ENCODE measurements at places on chromosomes 4 and X.

GRCh38 chrX:1488141-1488540 is 35.4 kb upstream of the ASMTL start:
- DNase-seq = no peak

DNA sequence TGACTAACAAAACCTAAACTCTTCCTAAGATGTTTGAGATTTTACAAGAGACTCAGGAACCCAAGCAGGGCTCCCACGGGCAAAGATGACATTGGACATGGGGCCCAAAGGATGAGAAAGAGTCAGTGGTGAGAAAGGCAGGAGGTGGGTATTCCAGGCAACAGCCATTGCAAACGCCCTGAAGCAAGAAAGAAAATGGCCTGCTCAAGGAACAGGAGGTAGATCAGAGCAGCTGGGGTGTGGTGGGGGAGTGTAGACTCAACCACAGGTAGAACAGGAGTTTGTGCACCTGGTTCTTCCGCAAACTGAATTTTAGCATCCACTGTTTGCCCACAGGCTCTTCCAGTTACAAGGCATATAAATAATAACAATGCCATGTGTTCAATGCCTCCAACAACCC is 3.3 kb downstream of the PPP2R2C start:
- DNase-seq = no peak

GRCh38 chr4:82818664-82819662 is 20.4 kb upstream of the SCD5 start:
- DNase-seq = no peak

GRCh38 chr4:100240008-100240407 is 49.7 kb upstream of the DDIT4L start:
- no peak for DNase-seq

DNA sequence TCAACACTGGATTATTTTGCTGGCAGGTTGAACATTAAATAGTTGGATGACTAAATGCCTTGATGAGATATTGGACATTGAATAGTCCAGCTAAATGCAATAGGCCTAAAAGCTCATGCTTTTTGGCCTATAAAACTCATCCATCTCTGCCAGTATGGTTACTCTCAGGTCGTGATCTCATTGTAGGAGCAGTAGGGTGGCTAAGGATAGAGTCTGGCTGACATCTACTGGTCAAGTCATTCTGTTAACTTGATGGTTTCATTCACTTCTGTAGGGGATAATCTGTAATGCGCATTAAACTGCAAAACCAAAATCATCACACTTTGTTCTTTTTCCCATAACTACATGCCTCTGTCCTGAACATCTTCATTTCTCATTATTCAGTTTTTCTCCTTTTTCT is 227.0 kb downstream of the DKK2 start:
- no peak for DNase-seq

- no peak for DNase-seq
Observed at GRCh38 chrX:97315939-97316338, 432.2 kb downstream of the RPA4 start.

- DNase-seq = no peak
Observed at GRCh38 chrX:153307276-153308178, 14.0 kb downstream of the PNMA6F start.

- no peak for DNase-seq
Observed at GRCh38 chr4:3107271-3107670, 32.8 kb downstream of the HTT start.

GRCh38 chrX:70444326-70444945 is at the start of gene DLG3:
Gene DLG3, plus strand, starts transcription at chrX:70444835. Its CDS starts 367 bp downstream, at chrX:70445202.
- DNase-seq = no peak

- DNase-seq = no peak
Observed at GRCh38 chr4:73698217-73698616, 42.2 kb upstream of the CXCL8 start.

GRCh38 chr4:20506827-20507226 is 193.4 kb upstream of the PACRGL start:
- DNase-seq = no peak

DNA sequence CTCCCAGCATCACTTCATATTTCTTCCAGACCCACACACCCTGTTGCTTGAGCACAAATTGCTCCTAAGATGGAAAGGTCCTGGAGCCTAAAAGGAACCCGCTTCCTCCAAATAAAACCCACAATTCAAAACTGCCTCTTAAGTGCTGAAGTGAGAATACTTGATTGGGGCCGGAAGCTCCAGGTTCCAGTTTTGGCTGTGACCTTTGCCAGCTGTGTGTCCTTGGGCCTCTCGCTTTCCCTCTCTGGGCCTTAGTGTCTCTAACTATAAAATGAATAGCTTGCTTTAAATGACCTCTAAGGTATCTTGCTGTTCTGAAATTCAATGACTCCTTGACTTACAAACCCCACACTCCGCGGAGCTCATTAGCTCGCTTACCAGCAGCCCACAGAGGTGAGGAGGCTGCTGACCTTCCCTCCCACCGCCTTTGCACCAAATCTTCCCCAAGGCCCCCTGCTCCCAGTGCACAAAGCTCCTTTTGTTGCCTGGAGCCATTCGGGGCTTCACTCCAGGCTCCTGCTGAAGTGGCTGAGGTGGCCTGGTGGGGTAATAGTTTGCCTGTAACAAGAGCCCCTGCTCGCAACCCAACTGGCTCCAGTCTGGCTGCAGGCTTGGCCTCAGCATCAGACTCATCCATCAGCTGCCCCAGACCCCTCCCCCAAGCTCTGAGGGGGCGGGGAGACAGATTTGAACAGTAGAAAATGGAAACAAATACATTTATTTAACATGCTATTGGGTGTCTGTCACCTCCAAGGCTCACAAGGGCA is 21.8 kb downstream of the STARD8 start:
- DNase-seq = no peak

GRCh38 chr4:36254371-36254770 is 10.1 kb upstream of the ARAP2 start:
- no peak for DNase-seq

DNA sequence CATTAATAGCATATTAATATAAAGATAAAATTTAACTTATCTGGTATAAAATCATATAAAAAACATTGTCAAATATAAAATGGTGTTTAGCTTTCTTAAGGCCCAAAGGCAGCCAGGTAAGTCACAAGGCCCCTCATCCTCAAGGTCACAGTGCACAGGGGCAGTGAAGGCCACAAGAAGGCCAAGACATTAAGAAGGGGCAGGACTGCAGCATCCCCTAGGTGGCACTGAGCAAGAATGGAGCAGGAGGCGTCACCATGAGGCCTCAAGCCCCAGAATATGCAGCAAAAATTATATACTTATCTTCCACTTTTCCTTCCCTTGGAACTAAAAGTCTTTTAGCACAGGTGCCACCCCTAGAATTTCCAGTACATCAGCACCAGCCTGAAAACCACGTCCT is 49.5 kb upstream of the MAGEA8 start:
- no peak for DNase-seq

- no peak for DNase-seq
Observed at GRCh38 chr4:119861731-119862130, 204.9 kb downstream of the MAD2L1 start.

- no peak for DNase-seq
Observed at GRCh38 chrX:112818114-112819007, 22.3 kb downstream of the AMOT start.

- no peak for DNase-seq
Observed at GRCh38 chr4:116055857-116056827, 942.7 kb upstream of the NDST4 start.

DNA sequence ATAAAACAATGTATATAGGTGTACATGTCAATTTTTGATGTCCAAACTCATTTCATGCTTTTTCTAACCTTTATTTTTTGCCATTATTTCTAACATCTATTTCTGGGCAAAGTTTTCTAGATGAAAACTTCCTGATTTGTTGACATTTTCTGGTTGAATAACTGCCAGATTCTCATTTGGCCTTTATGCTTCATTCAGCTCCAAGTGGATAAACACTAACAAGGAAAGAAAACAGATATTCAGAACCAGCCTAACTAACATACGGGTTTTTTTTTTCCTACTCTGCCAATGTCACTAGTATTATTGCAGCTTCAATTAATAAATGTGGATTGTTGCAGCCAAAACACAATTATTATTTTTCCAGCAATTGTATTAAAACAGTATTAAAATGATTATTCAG is 50.9 kb upstream of the RAP1GDS1 start:
- DNase-seq = no peak

DNA sequence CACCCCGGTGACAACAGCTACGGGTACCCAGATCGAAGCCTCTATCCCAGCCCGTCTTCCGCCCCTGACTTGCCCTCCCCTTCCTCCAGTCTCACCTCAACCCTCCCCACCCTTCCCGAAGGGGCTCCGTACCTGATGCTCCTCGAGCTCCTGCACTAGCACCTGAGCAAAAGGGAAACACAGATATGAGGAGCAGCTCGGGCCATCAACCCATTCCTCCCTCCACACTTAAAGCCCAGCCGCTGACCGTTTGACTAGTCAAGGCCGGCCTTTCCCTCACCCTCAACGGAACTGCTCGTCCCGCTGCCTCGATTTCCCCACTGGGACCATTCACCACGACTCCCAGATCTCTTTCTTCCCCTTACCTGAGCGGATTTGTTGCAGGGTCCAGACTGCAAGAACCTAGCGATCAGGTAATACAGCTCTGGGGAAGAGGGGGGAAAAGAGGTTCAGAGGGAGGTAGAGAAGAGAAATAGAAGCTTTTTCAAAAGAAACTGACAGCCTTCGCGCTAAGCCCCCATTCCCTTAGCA is 731 bp downstream of the BRWD3 start:
- DNase-seq = no peak

- no peak for DNase-seq
Observed at GRCh38 chrX:44227991-44228390, 115.5 kb downstream of the EFHC2 start.

DNA sequence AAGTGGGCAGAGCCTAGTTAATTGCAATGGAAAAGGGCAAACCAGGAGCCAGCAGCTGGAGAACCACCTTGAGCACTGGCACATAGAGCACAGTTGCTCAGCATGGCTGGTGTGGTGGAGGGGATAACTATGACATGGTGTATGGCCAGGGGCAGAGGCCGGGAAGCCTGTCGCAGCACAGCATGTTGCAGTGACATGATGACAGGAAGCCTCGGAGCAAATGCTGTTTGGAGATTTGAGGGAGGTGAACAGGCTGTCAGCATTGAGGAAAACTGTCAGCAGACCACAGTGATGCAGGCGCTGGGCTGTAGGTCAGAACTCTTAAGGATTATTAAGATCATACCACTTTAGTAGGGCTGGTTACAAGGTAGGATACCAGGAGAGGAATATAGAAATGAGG is 228.7 kb downstream of the CBR4 start:
- no peak for DNase-seq

- DNase-seq = no peak
Observed at GRCh38 chr4:4651811-4652755, 110.2 kb upstream of the STX18 start.

- no peak for DNase-seq
Observed at GRCh38 chr4:186137196-186137794, 32.8 kb downstream of the FAM149A start.

DNA sequence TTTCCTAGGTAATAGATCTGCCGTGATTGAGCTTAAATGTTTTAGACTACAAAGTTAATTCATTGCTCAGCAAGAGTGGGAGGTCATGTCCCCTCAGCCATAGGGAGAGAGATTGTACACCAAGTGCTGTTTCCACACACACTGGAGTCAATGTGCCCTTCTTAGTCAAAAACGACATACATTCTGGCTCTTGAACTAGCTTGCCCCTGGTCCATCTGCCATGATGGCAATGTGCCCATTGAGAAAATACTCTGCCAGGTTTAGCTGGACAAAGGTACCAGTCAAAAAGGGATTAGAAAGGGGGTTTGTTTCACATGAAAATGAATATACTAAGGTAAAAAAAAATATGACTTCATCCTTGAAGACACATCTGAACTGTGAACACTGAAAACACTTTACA is 377.1 kb upstream of the ADGRL3 start:
- no peak for DNase-seq

GRCh38 chr4:53613428-53613827 is 22.1 kb upstream of the LNX1 start:
- no peak for DNase-seq

GRCh38 chr4:24511371-24512063 is 72.8 kb downstream of the DHX15 start:
- no peak for DNase-seq

- DNase-seq = no peak
Observed at GRCh38 chrX:52277666-52278065, 91.2 kb upstream of the XAGE2 start.

All from stimulated activated CD8-positive, alpha-beta memory T cell treated with anti-CD3 and anti-CD28 coated beads, Interleukin-4, amount 100 ng/mL, for 1 hour (primary cell).